ENCODE measurements at places on chromosomes 4 and X.

DNA sequence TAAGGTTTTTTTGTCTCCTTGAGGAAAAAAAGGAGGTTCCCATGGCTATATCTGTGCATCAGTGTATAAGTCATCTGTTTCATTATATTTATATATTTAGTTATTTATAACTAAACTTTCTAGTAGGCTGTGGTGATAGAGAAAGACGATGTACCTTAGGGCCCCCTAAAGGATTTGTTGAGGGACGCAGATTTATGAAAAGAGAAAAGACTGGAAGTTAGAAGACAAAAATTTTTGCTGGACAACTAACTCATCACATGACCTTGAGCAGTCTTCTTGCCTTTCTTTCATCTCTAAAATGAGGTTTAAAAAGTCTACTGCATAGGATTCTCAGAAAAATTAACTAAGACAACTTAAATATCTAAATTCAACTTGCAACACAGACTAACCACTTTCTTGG, 6.1 kb downstream of the GASK1B start:
- DNase-seq = no peak

- no peak for DNase-seq
Observed at GRCh38 chrX:107766470-107767150, 9.0 kb downstream of the TSC22D3 start.

- no peak for DNase-seq
Observed at GRCh38 chr4:145487631-145488030, 6.0 kb downstream of the SMAD1 start.

DNA sequence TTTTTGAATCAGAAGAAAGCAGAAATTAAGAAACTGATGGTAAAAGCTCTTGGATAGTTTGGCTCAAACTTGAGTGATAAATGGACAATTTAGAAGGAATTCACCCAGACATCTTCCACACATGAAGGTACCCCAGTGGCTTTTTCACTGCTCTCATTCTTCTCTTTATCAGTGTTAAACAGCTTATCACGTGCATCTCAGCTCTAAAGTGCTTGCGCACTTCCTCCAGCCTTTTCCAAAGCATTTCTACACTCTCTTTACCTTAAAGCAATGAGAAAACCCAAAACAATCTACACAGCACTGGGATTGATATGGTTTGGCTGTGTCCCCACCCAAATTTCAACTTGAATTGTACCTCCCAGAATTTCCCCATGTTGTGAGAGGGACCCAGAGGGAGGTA, 509.1 kb upstream of the FAT1 start:
- DNase-seq = no peak

DNA sequence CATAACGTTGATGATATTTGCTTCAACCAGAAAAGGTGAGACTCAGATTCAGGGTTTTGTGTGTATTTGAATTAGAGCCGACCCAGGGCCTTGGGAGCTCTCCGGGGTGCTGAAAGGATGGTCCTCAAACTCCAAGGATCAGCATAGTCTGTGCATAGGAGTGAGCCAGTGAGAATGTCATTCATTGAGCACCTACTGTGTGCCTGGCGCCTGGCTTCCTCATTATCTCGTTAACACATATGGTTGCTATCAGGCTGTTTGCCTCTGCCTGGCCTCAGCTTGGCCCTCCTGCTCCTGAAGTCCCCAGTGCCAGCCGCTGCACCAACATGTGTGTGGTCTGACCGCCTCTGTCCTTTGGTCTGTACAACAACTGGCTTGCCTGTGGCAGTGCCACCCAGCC, 25.1 kb upstream of the JAKMIP1 start:
- DNase-seq = no peak

GRCh38 chr4:38078590-38079421, 118.6 kb downstream of the PTTG2 start:
- DNase-seq = no peak

- no peak for DNase-seq
Observed at GRCh38 chrX:10749113-10749512, 128.7 kb upstream of the MID1 start.

- no peak for DNase-seq
Observed at GRCh38 chr4:20682853-20683252, 17.4 kb upstream of the PACRGL start.

- peak; percentile 91 for DNase-seq
Observed at GRCh38 chr4:183444214-183445096, at the start of gene CDKN2AIP. CDKN2AIP (plus strand) TSS chr4:183444636; CDS start chr4:183444798, 162 bp downstream.

DNA sequence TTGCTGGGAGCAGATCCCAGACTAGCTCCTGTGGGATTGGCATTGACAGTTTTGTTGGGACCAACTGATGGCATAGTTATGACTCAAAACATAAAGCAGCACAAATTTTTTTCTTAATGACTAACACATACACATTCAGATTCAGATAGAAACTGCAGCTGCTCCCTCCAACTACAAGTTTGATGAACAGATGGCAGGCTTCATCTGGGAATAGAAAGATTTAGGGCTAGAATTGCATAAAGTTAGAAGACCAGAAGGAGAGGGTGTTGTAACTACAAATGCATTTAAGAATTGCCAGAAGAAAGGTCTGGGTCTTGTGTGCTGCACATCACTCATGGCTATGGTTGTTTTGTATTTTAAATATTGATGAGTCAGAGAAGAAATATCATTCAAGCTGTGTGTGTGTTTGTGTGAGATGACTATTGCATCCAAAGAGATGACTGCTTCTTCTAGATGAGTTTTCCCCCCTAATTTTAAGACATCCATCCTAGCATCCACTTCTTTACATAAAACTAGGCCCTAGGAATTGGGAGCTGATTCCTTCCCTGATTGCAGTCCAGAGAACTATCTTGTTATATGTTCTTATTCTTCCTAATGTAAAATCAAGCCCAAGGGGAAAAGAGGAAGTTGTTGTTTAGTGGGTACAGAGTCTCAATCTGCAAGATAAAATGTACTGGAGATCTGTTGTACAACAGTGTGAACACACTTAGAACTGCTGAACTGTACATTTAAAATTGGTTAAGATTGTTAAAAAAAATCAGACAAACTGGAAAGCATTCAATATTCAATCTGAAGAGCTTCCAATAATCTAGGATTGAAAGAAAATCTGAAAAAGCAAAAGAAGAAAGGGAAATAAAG, 175.1 kb downstream of the PARM1 start:
- no peak for DNase-seq

- DNase-seq = peak; percentile 60
Observed at GRCh38 chr4:176320340-176320975, 692 bp downstream of the SPCS3 start.

- no peak for DNase-seq
Observed at GRCh38 chr4:180942367-180942916, 1300.8 kb upstream of the TENM3 start.

GRCh38 chrX:16076834-16077233, 46.5 kb upstream of the GRPR start:
- no peak for DNase-seq

- DNase-seq = no peak
Observed at GRCh38 chrX:110741213-110741796, 54.3 kb downstream of the CHRDL1 start.

- DNase-seq = no peak
Observed at GRCh38 chr4:38411092-38411491, 252.9 kb upstream of the KLF3 start.

GRCh38 chr4:56990109-56990905, 11.6 kb downstream of the POLR2B start:
- no peak for DNase-seq

DNA sequence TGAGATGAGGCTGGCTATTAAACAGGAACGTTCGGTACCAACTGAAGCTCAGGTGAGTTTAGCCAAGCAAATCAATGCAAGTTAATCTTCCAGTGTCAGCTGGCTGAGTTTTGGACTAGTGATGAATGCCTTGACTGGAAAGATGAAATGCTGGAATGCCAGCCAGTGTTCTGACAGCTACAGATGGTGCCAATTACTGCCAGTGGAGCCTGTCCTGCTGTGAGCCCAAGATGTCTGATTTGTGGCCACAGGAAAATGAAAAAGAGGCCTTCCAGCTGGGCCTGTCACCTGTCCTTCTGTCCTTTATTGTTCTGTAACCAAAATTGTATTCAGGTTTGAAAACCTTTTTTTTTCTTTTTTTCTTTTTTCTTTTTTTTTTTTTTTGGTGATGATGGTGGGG, 223.1 kb downstream of the AFF2 start:
- no peak for DNase-seq

DNA sequence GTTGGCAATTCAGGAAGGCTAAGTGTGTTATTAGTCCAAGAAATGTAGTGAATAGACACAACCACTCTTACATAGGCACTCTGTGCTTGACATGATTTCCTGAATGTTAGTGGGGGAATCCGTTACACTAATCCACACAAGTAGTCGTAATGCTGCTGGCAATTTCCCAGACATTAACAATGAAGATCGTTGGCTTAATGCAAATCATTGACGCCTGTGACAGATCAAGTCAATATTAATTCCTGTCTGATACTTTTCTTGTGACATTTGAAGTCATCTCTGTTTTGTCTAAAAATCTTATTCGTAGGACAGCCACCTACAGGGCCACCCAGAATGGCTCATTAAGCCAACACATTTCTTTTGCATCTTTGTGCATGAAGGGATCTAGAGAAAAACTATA, 939.1 kb upstream of the FTHL17 start:
- DNase-seq = no peak

GRCh38 chr4:169420291-169420690, 149.5 kb upstream of the SH3RF1 start:
- DNase-seq = no peak

GRCh38 chr4:135204311-135204710, 1002.7 kb upstream of the PABPC4L start:
- DNase-seq = no peak

GRCh38 chrX:29841750-29842149, 373.6 kb upstream of the MAGEB2 start:
- no peak for DNase-seq

DNA sequence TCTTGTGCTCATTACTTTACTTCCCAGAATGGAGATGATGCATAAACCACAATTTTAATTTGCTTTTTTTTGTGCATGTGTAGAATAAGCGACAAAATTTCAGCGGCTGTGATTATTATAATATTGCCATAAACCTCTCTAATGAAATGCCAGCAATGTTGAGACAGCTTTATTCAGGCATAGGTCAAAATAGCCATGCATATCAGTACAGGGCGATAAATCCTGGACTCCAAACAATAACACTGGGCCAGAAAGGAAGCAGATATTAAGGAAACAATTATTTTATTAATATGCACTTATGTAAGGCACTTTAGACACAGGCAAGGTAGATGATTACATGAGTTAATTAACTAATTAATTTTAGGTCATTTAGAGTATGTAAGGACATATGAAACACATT, 47.1 kb downstream of the ARHGEF38 start:
- DNase-seq = no peak

DNA sequence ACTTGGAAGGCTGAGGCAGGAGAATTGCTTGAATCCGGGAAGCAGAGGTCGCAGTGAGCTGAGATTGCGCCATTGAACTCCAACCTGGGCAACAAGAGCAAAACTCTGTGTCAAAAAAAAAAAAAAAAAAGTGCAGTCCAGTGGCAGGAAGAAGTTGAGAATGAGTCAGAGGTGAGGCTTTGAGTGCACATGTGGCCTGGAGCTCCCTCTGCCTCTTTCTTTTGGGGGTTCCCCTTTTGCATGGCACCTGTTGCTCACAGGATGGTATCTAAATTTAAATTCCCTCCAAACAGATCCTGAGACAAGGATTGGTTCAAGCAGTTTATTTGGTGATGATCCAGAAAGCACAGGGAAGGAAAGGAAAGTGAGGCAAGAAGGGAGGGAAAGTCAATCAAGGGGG, 151.4 kb upstream of the STX18 start:
- DNase-seq = no peak

GRCh38 chr4:149980941-149981340, 97.3 kb upstream of the DCLK2 start:
- DNase-seq = peak; percentile 30

DNA sequence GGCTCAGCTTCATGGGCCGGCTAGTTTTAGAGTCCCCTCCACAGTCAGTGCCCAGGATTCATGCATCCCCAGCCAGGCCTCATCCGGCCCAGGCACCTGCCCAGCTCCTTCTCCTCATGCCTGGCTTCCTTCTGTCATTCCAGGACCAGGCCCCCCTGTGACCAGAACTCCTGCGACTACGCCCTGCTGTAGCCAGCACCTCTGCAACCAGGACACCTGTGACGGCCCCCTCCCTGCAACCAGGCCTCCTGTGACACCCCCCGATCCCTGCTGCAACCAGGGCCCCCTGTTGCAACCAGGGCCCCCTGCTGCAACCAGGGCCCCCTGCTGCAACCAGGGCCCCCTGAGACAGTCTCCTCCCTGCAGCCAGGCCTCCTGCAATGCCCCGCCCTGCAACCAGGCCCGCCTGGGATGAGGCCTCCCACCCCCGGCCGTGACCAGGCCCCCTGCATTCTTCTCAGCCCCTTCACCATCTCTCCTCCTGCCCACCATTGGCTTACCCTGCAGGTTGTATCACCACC, 46.8 kb downstream of the HTRA3 start:
- DNase-seq = no peak

DNA sequence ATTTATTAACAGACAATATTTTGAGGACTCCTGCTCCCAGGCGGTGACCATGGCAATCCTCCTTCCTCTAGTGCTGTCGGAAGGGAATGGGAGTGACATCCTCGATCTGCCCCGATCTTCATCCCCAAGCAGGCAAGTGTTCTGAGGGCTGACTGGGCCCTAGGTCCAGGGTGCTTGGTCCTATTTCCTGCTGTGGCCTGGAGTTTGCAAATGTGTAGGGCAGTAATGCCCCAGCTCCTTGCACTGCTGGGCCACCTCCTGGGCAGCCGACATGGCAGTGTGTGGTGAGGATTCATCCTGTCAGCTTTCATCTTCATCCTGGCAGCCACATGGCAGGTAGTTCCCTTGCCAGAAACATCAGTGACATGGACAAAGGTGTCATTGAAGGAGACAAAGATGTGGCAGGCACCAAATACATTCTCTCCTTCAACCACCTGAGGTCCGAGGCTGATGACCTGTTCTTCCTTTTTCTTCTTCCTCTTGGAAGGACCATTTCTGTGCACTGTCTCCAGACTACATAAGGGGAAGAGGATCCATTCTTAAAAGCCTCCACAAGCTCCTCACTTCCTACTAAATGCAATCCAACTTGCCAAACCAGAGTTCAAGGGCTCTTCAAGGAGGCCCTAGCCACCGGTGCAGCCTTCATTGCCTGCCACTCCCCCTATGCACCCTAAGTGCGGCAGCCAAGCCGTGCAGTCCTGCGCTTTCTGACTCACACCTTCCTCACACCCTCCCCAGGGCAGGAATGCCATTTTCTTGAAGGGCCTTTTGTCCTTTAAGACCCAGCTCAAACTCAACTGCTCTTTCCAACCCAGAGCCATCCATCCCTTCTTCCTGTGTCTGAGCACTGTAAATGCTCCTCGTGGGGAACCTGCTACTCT, 65.7 kb downstream of the TMEM154 start:
- no peak for DNase-seq

DNA sequence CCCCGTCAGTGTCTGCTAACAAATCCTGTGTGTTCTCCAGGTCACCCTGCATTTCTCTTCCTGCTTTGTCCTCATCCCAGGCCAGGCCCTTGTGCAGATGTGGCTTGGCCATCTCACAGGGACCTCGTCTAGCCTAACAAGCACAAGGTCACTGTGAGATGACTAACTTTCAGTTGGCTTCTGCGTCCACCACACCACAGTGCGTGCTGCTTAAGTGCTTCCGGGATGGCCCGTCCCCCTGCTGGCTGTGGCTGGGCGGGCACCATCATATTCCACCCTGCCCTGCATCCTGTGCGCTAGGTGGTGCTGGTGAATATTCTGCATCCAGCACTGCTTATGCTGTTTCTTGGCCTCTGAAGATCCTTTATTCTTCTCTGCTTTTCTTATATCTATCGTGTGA, 33.8 kb downstream of the RBBP7 start:
- no peak for DNase-seq

Measured in NCI-H345 (cell line).